ENCODE measurements at places on chromosomes 4 and X.

DNA sequence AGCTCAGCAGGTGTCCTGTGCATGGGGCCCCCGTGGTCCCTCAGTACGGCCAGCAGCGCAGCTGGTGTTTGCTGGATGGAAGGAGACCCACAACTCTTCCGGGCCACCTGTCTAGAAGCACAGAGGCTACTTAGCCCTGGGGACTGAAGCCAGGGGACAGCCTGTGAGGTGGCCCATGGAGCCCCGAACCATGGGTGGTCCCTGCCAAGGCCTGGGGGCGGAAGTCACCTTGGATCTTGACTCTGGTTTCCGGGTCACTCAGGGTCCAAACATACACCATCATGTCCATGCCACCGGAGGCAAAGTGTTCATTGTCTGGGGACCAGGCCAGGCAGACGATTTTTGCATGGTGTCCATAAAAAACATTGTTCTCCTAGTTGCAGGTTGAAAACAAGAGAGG, 39.5 kb downstream of the WDR1 start:
- no peak for DNase-seq

GRCh38 chr4:185793716-185794115, 18.3 kb downstream of the SORBS2 start:
- DNase-seq, result no peak

DNA sequence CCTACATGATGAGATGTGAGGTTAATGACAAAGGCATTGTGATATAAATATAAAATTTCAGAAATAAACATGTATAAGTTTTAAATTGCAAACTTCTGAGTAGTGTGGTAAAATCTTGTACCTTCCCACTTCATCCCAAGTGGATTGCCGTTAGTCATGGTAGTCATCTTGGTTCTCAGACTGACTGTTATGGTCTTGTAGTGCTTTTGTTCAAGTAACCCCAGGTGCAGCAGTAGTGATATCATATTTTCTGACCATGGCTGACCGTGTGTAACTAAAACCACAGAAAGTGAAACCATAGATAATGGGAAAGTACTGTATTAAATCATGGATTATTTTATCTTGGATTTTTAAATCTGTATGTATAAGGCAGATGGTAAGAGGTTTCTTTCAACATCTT, 74.8 kb upstream of the SLIT2 start:
- no peak for DNase-seq

DNA sequence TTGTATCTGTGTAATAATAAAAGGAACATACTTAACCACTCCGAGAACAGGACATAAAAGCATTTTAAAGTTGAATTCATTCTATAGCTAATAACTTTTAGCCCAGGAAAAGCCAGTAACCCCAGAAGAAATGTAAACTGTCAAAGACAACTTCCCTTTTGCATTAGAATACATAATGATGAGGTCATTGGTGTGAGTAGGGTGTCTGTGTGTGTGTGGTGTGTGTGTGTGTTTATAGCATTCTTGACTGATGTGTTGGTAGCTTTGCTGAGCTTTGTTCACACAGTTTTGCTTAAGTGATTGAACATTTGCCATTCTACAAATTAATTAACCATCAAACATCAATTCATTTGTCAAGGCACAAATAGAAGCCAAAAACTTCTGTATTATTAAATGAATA, 559.6 kb downstream of the ARAP2 start:
- no peak for DNase-seq

DNA sequence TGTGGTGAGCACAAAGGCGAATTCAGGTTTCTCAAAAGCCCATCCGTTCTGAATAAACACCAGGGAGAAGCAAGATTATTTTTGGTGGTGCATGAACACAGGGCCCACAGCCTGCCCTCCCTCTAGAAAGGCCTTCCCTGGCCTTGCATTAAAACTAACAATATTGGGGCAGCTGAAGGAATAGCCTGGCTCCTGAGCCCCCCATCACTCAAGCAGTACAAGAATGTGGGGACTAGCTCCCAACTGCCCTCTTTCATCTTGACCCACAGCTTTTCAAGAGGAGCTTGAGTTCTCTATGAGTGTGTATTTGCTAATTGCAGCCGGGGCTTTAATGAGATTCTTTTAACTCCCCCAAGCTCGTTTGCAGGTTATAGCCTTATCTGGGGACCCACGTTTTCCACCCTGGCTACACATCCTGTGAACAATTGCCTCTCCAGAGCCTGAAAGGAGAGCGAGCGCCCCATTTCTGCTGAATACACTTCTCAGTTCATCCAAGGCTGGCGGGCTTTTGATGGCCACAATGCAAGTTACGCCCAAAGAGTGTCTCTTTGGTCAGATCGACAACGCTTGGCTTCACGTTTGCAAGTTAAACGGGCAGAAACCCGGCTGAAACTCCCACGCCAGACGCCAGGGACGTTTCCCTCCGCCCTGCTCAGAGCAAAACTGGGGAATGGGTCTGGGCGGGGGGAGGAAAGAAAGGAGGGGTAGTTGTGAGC, 4.7 kb upstream of the GSX2 start:
- no peak for DNase-seq

- no peak for DNase-seq
Observed at GRCh38 chrX:46400530-46401443, 144.4 kb downstream of the ZNF674 start.

DNA sequence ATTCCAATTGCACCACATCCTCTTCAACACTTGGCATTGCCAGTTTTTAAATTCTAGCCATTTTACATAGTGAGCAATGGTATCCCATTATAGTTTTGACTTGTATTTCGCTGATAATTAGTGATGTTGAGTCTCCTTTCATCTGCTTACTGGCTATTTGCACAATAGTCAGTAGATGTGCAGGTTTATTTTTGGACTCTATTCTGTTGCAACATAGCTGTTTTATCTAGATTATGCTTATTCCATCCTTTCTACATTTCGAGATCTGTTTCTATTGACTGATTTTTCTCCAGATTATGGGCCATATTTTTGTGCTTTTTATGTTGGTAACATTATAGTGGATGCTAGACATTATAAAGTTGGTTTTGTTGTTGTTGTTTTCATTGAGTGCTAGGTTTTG, 106.1 kb downstream of the WWC2 start:
- no peak for DNase-seq

DNA sequence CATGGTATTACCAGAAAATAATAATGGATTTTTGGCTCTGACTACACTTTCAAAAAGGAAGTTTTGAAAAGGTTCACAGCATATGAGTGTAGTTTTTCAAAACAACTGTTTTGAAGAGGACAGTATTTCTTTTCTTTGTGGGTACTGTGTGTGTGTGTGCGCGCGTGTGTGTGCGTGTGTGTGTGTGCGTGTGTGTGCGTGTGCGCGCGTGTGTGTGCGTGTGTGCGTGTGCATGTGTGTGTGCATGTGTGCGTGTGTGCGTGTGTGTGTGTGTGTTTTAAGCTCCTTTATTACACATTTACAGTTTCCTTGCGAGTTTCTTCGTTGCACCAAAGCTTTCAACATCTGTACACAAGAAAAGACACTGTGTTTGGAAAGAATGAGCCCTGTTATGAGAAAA, 755.4 kb downstream of the SH3BGRL start:
- no peak for DNase-seq

DNA sequence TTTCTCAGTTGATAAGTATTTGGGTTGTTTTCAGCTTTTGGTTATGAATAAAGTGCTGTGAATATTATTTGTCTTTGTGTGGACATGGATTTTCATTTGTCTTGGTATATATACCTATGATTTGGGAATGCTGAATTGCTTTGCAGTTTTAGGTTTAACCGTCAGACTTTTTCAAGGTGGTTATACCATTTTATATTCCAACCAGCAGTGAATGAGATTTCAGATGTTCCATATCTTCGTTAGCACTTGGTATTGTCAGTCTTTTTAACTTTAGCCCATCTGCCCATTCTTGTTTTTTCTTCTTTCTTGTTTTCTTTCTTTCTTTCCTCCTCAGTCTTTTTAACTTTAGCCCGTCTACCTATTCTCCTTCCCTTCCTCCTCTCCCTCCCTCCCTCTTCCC, 106.0 kb downstream of the KDM6A start:
- no peak for DNase-seq

- DNase-seq, result no peak
Observed at GRCh38 chr4:39559626-39560025, 32.4 kb upstream of the UGDH start.

DNA sequence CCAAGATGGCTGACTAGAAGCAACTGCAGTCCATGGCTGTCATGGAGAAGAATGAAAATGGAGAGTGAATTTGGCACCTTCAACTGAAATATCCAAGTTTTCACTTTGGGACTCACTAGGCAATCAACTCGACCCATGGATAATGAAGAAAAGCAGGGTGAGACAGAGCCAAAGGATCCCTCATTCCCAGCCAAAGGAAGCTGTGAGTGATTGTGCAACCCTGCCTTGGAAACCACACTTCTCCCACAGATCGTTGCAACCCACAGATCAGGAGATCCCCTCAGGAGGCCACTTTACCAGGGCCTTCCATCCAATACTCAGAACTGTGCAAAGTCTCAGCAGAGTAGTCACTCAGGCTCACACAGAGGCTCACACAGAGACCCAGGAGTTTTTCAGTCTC, 4.5 kb downstream of the CFAP299 start:
- no peak for DNase-seq

GRCh38 chrX:51292421-51292820, 40.2 kb upstream of the NUDT10 start:
- no peak for DNase-seq

GRCh38 chr4:173121076-173121561, 47.5 kb upstream of the GALNT7 start:
- DNase-seq, result peak; percentile 38

- DNase-seq, result no peak
Observed at GRCh38 chrX:150094375-150094774, 156.1 kb upstream of the EOLA2 start.

DNA sequence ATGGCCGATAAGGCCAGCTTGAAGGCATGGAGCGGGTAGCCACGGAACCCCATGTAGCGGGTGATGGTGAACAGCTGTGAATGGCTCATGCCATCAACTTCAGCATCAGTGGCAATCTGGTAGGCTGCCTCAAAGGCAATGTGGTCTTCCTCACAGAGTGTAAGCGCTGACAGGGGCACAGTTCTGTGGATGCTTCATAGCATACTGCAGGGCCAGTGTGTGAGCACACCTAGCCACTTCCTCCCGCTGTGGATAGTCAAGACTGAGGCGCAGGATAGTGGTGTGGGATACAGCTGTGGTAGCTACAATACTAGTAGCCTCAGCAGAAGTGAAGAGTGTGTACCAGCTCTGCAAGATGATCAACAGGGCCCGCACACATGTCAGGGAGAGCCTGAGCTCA, 40.5 kb downstream of the C4orf33 start:
- no peak for DNase-seq
